IMR-90 (cell line): ENCODE measurements at places on chromosomes 1 and 21.
A peak's percentile ranks its signal among the peaks of the same experiment; 100 is the strongest.

- peak; percentile 73 for DNase-seq
Observed at GRCh38 chr1:55519937-55520683, 304.9 kb upstream of the USP24 start.

DNA sequence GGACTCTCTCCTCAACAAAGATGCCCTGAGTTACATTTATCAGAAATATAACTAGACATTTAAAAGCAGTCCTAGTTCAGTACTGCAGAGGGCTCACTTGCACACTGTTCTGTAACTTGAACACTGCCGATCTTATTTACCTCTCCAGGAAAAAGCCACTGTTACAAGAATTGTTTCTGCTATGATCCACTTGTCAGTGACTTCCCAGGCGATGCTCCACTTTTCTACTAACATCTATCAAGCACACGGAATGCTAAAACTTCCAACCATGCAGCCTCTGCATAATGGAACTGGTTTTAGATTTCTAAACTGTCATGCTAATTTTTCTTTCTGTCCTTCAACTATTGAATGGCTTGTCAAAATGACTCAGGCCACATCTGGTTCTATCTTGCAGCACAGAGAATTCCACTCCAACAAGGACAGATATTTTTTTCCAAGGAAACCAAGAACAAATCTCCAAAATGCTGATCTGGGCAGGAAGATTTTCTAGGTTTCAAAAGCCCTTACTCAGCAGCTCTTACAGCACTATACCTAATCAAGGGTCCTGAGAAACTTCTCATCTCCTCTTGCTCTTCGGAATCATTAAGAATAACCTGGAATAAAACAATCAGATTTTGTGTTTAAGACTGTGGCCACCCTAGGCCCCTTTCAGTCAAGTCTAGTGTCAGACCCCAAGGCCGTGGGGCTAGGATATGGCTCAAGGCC, 9.9 kb downstream of the SEC16B start:
- peak; percentile 68 for DNase-seq

DNA sequence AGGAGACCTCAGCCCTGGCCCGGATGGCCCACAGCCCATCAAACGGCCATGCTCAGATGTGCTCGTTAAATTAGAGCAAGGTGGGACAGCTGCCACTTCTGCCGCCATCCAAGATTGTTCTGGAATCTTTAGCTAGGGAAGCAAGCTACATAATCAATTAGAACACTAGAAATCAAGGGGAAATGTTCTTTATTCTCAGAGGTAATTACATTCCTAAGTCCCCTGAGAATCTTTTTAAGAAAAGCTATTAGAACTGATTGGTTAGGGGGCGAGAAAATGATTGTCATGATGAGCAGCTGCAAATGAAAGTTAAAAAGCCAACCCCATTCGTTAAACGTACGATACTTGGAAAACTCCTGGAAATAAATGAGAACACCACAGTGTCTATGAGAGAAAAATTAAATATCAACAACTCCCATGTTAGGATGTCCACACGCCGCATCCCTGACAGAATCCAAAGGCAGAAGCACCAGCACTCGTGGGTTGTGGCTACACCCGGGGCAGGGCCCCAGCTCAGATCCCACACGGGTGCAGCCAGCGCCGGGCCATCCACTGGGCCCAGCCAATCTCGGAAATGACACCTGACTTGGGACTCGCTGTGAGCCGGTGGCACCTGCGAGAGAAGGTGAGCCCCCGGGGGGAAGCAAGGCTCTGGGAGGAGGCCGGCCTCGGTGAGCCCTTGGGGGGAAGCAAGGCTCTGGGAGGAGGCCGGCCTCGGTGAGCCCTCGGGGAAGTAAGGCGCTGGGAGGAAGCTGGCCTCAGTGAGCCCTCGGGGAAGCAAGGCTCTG, 37.6 kb downstream of the KRTAP10-1 start:
- no peak for DNase-seq

DNA sequence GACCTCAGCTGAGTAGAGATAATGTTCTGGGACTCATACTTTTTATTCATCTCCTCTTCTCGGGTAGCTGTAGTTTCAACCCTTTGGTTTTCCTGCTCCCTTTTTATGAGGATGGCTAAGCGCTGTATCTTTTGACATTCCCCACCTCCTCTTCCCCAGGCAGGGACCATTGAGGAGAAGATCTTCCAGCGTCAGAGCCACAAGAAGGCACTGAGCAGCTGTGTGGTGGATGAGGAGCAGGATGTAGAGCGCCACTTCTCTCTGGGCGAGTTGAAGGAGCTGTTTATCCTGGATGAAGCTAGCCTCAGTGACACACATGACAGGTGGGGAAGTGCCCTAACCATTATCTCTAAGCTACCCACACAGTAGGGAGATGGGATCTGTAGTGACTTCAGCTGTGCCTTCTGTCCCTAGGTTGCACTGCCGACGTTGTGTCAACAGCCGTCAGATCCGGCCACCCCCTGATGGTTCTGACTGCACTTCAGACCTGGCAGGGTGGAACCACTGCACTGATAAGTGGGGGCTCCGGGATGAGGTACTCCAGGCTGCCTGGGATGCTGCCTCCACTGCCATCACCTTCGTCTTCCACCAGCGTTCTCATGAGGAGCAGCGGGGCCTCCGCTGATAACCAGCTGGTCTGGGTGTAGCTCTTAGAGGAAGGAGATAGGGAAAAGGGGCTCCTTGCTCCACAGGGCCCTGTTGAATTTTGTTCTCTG, 25.6 kb downstream of the LRRC41 start:
- DNase-seq: no peak

- no peak for DNase-seq
Observed at GRCh38 chr1:91201176-91201575, 179.3 kb upstream of the ZNF644 start.

DNA sequence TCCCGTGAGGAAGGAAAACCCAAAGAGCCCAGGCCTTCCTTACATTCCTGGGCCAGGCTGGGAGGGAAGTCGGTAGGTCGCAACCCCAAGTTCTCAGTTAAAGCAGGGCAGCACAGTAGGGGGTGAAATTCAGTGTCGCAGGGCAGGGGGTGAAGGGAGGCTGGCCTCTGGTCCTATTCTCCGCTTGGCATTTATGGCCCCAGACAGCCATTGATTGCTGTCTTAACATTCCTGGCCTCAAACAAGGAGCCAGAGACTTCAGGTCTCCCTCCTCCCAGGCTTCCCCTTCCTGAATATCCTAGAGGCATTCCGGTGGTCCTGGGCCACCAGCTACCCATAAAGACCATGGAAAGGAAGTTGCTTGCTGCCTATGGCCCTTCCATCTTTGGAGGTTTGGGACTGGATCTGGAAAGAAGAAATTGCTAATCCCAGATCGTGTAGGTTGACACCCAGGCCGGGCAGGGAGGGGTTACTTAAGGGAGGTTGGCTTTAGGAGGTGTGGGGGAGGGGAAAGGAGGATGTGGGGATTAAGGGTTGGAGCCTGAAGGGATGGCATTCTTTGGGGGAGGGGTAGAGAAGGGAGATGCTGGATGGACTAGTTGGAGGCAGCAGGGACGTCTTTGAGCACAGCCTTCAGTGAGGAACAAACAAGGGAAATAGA, 1.7 kb downstream of the LIN28A start:
- no peak for DNase-seq
